ENCODE measurements at places on chromosomes 3 and 15.

DNA sequence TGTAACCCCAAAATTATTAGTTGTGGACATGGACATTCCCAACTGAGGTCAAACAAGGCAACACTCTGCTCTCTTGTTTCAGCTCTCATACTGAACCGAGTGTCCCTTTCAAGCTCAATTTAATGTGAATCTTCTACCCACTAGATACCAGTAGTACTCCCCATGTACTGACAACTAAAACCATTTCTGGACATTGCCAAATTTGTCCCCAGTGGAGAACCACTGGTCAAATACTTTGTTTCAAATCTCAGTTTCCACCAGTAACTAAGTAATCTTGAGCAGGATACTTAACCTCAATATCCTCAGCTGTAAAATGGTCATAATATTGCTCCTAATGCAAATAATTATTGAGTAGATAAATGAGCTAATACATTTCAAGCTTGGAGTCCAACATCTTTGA, 566.0 kb downstream of the ZIC1 start:
- no peak for DNase-seq

- DNase-seq = no peak
These were observed 11.7 kb downstream of the ARHGEF26 start for GRCh38 chr3:154132777-154133375.

- DNase-seq = no peak
These were observed 87.2 kb downstream of the OPA1 start for GRCh38 chr3:193680220-193680619.

- DNase-seq = no peak
These were observed at the start of gene RYR3 for GRCh38 chr15:33310481-33311311. TSS of gene RYR3 (plus strand) at chr15:33310967. CDS start at chr15:33311046, 79 bp downstream.

GRCh38 chr3:105322570-105323273, 44.0 kb upstream of the ALCAM start:
- DNase-seq = no peak

GRCh38 chr3:72070005-72070404, 285.1 kb upstream of the PROK2 start:
- no peak for DNase-seq

GRCh38 chr3:40309925-40310695, 603 bp downstream of the EIF1B start:
- peak; percentile 42 for DNase-seq

GRCh38 chr15:29324746-29325145, 55.1 kb upstream of the NSMCE3 start:
- no peak for DNase-seq

GRCh38 chr3:59798372-59799086, 748.7 kb upstream of the CFAP20DC start:
- DNase-seq = no peak

DNA sequence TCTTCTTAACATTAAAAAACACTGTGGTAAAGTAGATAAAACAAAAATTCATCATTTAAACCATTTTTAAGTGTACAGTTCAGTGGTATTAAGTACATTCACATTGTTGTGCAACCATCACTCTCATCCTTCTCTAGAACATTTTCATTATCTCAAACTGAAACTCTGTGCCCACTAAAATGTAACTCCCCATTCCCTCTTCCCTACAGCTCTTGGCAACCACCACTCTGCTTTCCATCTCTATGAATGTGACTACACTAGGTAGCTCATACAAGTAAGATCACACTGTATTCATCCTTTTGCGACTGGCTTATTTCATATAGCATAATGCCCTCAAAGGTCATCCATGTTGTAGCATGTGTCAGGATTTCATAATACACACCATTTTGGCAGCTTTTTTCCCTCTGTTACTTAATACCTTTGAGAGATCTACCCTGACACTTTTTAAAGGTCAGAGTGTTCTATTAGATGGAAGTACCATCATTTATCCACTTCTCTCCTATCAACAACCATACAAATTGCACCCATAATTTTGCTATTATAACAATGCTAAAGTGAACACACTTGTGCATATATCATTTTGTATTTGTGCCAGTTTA, 42.9 kb upstream of the FRMD4B start:
- DNase-seq = no peak

DNA sequence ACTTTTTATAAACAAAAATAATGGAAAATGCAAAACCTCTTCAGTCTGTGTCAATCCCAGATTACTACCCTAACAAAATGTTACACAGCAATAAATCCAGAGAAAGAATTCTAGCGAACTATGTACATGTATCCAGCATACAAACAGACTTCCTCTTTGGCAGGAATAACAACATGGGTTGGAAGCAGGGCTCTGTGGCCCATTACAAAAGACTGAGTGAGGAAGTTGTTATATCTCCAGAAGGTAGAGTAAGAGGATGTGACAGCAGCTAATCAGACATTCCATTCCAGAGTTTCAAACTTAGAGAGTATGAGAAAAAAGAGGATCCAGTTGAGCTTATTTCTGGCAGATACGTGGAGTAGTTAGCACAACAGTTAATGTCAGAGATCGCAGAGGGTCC, 294.0 kb upstream of the PLSCR5 start:
- DNase-seq = no peak

DNA sequence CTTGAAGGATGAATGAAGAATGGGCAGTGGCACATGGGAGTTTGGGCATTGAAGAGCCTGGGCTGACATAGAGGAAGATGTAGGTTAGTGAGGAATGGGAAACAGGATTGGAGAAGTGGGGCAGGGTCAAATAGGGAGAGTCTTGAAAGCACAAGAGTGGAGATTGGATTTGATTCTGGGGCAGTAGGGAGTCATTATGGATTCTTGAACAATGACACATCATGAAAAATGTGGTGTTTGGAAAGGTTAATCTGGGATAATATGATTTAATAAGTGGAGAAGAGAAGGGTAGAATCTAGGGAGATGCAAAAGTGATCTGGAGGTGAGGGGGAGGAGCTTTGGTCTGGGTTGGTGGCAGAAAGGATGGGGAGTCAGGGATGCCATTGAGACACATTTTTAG, 45.4 kb upstream of the ROPN1 start:
- no peak for DNase-seq

GRCh38 chr15:58212909-58213526, 74.8 kb downstream of the AQP9 start:
- DNase-seq = no peak

DNA sequence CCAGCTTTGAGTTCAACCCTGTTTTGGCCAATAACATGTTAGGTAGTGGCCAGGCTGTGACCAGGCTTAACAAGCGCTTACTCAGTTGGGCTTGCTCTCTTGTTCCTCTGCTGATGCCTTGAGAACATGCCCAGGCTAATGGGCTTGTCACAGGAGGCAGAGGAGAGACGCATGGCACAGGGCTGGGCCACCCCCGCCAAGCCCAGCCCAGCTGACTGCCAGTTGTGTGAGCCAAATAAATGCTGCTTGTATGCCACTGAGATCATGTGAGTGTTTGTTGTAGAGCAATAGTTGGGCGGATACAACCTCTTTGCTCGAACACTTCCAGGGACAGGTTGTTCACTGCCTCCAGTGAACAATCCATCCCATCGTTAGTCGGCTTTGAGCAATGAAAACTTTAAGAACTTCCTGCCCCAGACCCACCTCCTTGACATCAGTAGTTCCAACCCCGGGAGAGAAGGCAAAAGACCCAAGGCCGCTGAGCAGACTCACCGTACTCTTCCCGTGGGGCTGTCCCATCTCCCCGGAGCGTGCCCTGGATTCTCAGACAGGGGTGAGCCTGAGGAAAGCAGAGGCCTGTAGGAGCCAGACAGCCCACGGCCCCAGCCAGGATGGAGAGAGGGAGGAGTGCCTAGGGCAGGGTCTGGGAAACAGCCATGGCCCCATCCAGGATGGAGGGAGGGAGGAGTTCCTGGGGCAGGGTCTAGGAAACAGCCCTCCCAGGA, 4.1 kb downstream of the PLA2G4F start:
- DNase-seq = no peak

- no peak for DNase-seq
These were observed 2.2 kb downstream of the PTPRG start for GRCh38 chr3:61563313-61564271.

DNA sequence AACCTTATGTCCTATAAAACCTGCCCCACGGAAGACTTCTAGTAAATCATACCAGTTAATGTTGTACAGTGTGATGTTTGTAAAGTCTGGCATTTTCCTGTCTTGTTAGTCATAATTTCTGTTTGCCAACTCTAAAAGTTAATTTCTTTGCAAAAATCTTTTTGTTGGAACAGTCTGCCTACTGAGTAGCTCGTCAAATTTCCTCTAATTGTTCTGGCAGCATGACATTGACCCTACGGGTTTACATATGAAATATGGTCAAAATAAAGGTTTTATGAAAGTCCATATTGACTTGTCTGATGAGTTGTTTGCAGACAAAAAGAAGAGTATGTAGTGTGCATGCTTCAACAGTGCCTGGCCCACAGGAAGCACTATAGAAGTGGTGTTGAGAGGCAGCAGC, 79.8 kb upstream of the SOX2 start:
- no peak for DNase-seq

- DNase-seq = no peak
These were observed 339.5 kb upstream of the DNAJC19 start for GRCh38 chr3:181329024-181329423.

DNA sequence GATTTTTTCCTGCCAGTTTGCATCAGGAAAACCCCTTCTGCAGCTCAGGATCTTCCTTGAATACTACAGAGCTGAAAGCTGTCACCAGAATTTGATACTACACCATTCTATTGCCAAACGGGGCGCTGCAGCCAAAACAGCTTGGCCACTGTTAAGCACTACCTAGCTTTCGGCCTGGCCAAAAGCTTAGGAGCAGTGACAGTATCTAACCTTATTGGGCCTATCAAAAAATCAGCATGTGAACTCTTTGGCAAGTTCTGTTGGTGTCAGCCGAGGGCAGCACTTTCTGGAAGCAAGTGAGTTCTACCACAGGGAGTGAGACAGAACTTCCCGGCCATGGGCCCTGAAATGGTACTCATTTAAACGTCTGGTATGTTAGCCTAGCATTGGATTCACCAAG, 16.1 kb upstream of the GYG1 start:
- no peak for DNase-seq

DNA sequence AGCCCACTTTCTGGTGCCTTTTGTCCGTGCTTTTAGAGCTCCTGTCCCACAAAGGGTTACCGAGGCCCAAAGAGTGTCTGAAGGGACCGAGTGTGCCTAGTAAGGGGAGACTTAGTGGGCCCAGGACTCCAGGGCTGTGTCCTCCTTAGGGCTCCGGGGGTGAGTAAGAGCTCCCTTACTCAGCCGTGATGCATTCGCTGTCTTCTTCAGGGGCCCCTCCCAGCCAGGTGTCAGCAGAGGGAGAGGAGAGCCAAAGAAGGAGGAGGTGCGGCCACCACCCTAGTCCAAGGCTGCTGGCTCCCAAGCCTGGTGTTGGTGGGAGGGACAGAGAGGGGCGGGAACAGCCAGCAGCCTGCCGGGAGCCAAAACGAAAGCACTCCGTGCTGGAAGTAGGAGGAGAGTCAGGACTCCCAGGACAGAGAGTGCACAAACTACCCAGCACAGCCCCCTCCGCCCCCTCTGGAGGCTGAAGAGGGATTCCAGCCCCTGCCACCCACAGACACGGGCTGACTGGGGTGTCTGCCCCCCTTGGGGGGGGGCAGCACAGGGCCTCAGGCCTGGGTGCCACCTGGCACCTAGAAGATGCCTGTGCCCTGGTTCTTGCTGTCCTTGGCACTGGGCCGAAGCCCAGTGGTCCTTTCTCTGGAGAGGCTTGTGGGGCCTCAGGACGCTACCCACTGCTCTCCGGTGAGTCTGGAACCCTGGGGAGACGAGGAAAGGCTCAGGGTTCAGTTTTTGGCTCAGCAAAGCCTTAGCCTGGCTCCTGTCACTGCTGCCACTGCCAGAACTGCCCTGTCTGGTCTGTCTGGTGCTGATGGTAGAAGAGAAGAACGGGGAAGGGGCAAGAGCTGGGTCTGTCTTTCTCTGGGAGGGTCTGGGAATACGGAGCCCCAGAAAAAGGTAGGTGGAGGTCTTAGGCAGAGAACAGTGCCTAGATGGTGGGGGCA, at the start of gene IL17RC:
Gene IL17RC, plus strand, starts transcription at position 365 of the 947 bp plus-strand sequence. Its CDS starts 218 bp downstream, at position 583.
- peak; percentile 53 for DNase-seq

GRCh38 chr15:87944050-87944449, 312.5 kb downstream of the NTRK3 start:
- no peak for DNase-seq

DNA sequence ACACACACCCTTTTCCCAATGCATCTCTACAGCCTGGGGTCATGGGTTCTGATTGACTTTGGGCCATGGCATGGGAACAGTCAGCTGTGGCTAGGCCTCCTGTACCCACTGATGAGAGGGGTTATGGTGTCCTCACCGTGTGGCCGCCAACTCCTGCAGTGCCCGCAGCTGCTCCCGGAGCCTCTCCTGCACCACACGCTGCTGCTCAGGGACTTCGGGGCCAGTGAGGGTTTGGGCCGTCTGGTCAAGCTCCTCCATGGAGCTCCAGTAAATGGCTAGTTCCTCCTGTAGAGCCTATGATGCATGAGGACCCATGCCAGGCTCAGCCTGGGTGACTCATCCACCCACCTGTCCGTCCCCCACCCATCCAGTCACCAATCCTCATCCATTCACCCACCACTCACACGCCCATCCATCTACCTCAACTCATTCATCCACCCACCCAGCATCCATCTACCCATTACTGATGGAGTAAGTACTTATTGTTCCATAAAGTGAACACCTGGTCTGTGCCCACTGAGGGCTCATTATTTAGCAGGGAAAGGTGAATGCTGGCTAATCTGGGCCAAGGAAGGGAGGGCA, 21.6 kb downstream of the SPTBN5 start:
- no peak for DNase-seq

DNA sequence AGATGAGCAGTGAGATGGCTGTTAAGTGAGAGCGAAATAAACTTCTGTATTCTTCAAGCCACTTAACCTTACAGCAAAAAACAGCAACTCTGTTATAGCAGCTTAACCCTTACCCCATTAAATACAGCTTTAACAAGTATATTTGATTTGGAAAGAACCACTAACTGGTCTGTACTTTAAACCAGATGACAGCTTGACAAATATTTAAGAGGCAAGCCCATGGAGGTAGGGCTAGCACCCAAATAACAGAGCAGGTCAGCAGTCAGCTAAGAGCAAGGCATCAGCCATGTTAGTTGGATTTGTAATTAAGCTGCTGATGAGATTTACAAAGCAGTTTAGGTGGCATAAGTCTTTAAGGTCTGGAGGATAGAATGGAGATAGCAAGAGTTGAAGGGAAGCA, 3.5 kb downstream of the LZTFL1 start:
- DNase-seq = no peak

DNA sequence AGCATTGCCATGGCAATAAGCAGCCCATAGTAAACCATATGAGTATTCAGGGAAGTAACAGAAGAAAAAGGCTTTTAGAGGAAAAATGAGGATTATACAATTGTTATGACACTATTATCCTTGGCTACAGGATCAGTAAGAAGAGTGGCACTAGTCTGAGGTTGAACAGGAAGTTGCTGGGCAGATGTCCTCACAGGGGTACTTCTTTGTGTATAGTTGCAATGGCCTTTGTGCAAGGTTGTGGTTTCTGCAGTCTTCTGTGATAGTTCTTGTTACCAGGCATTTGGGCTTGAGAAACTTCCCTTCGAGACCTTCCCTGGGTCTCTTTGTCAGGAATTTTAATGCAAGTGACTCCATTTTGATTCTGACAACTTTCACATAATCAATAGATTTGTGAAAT, 100.6 kb upstream of the ATP11B start:
- no peak for DNase-seq

Data from activated naive CD8-positive, alpha-beta T cell treated with anti-CD3 and anti-CD28 coated beads, Interleukin-2, amount 50 U/mL, for 24 hours (primary cell).